Fibroblast of skin of right biceps (primary cell): ENCODE measurements at places on chromosomes 1 and 21.

- no peak for DNase-seq
Measured at GRCh38 chr1:206582971-206583706, 29.1 kb downstream of the EIF2D start.

DNA sequence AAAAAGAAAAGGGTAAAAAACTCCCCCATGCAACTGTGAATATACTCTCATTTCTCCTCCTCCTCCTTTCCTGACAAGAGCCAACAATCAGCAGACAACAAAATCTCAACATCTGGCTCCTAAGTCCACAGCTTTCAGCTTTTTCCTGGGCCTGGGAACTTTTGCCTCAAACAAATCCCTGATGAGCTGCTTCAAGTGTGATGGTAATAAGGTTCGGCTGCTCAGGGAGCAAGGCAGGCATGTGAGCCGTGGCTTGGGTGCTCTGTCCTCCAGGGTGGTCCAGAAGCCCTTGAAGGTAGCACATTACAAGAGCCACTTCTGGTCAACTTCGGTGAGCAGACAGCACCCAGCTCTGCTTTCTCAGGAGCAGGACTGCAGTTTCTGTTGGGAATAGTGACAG lies 46.3 kb downstream of the ITPKB start:
- DNase-seq, result no peak

- DNase-seq, result peak; percentile 1
Measured at GRCh38 chr1:73604739-73605138, 593.2 kb downstream of the LRRIQ3 start.

DNA sequence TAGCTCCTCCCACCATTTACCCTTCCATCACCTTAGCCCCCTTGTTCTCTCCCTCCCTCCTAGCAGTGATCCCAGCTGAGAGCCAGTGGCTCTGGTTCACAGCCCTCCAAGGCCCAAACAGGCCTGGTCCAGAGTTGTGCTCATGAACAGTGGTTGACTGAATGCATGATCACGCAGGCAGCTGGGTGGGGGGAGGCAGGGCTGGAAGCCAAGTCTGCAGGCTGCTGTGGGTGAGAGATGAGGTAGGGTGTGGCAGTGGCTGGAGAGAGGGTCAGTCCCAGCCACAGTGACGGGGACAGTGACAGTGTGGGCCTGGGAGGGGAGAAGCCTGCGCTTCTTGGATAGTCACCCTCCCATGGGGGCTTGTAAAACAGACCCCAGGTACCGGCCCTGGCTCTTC lies 22.2 kb downstream of the EPHA8 start:
- DNase-seq, result no peak

DNA sequence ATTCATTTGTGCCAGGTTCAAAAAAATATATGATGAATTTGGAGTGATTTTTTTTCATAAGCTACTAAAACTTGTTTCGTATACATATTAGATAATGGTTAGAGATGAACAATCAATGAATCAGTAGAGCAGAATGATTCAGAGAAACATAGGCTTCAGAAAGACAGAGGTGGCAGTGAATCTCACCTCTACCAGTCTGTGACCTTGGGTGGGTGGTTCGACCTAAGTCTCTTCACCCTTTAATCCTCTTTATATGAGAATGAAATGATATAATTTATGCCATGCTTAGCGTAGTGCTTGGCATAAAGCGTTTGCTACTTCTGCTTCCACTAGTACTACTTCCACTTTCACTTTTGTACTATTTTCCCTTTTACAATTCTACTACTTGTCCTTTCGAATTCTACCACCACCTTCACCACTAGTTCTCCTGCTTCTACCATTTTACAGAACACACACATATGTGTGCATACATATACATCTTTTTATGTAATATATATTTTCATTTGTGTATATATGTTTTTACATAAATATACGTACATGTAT lies 45.1 kb downstream of the FYB2 start:
- DNase-seq, result no peak

DNA sequence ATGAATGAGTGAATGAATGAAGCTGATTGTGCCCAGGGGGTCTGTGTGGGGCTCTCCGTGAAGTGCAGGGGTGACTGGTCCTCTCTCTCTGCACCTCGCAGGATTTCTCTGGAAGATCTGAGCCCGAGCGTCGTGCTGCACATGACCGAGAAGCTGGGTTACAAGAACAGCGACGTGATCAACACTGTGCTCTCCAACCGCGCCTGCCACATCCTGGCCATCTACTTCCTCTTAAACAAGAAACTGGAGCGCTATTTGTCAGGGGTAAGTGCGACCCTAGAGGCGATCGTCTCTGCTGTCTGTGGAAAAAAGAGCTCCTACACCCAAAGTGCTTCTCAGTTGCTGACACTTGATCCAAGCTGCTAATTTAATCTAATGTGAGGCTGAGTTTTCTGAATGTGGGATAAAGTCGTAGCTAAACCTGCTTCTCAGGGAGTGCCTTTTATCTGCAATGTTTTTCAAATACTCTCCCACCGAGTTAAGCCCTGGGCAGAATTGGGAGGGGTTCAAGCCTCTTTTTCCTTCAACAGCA lies 101.7 kb downstream of the HUNK start:
- DNase-seq, result no peak

- no peak for DNase-seq
Measured at GRCh38 chr1:183983371-183984105, 54.0 kb downstream of the COLGALT2 start.

DNA sequence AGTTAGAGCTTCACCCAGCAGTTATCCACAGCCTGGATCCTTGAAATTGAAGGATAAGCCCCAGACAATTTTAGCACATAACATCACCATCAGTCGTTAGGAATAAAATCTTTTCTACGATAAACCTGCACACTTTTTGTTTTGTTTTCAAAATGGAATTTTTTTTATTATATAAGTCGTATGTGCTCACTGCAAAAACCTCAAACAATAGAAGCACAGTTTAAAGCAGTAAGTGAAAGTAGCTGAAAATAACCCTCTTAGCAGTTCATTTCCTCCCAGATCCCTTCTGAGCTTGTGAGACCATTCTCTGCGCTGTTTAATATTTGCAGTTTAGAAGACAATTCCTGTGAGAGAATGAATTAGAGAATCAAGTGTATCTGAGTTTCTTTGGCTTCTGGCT lies 38.3 kb downstream of the ELK4 start:
- no peak for DNase-seq

DNA sequence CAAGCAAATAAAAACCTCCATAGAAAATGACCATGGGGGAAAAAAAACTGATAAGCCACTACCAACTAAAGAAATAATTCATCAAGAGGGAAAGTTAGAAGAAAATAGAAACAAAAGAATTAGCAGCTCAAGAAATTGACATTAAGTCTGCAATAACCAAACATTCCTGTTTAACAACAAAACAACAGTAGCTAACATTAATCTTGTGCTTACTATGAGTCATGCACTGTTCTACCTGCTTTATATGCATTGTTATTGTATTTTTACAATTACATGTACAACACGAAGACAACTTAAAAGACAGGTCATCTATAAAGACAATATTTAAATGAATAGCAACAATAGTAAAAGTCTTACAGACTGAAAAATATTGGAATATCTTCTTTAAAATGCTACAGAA lies 34.4 kb upstream of the LRRC7 start:
- DNase-seq, result no peak

- no peak for DNase-seq
Measured at GRCh38 chr1:155410931-155411330, 90.2 kb downstream of the RUSC1 start.

- no peak for DNase-seq
Measured at GRCh38 chr1:31222176-31222575, 17.5 kb downstream of the NKAIN1 start.

GRCh38 chr1:227889863-227890405 lies 57.8 kb downstream of the WNT9A start:
- DNase-seq, result no peak

DNA sequence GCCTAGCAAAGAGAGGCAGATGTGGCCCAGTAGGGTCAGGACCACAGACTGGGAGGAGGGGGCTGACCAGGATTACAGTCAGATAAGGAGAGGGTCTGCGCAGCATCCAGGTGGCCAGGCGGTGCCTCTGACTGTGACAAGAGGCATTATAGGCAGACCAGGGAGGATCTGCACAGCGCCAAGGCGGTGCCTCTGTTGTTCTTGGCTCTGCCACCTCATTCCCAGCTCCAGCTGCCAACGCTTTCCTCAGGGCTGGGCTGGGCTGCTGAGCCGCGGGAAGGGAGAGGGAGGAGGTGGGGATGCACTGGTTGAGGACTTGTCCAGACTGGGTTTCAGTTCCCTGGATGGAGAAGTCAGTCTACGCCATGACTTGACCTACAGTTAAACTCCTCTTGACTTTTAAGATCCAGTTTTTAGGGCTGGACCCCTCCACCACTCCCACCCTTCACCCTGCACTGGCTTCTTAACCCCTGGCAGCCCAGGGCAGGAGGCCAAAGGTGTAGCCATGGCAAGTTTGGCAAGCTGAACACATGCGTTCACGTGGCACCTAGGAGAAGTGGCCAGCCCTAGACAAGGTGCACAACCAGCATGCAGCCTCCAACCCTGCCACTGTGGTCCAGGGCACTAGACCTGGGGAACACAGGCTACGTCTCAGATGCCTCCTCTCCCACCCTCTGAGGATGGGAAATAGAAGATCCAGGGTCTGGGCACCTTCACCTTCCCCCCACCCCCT lies 4.5 kb upstream of the CRABP2 start:
- peak; percentile 59 for DNase-seq

- DNase-seq, result peak; percentile 86
Measured at GRCh38 chr21:29238053-29238966, 60.4 kb upstream of the BACH1 start.

DNA sequence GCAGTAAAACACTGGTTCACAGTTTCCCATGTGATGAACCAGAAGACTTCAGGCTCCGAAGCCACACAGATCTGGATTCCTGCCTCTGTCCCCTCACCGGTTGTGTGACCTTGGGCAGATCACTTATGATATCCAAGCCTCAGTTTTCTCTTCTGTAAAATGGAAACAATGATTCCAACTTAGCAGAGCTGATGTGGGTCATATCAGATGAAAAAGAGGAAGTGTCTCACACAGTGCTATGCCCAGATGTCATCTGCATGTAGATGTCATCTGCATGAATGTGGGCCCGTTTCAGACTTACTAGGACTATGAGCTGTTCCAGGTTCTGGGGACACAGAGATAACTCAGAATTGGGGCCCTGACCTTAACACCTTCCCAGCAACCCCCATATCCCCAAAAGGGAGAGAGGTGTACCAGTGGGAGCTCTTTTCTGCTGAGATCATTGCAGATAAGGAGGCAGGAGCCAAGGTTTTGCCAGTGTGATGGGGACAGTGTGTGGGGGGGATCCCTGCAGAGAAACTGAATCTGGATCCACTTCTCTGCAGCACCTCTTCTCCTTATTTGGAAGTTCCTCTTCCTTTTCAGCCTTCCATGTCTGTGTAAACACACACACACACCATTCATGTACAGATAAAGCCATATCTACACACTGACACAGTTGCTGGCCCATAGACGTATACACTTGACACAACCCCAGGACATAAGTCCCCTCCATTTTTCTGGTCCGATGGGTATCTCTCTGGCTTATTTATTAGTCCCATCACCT lies 5.0 kb upstream of the ADGRB2 start:
- DNase-seq, result no peak

DNA sequence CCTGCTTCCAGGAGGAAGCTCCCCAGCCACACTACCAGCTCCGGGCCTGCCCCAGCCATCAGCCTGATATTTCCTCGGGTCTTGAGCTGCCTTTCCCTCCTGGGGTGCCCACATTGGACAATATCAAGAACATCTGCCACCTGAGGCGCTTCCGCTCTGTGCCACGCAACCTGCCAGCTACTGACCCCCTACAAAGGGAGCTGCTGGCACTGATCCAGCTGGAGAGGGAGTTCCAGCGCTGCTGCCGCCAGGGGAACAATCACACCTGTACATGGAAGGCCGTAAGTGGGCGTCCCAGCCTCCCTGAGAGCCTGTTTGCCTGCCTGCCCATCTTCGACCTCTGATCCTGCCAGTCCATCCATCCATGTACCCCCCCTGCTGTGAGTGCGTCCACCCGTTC lies 3.6 kb downstream of the ECM1 start:
- no peak for DNase-seq

- no peak for DNase-seq
Measured at GRCh38 chr21:30882866-30883597, 1.7 kb upstream of the KRTAP11-1 start.

GRCh38 chr1:15027515-15027986 lies 126.0 kb upstream of the TMEM51 start:
- DNase-seq, result peak; percentile 50

DNA sequence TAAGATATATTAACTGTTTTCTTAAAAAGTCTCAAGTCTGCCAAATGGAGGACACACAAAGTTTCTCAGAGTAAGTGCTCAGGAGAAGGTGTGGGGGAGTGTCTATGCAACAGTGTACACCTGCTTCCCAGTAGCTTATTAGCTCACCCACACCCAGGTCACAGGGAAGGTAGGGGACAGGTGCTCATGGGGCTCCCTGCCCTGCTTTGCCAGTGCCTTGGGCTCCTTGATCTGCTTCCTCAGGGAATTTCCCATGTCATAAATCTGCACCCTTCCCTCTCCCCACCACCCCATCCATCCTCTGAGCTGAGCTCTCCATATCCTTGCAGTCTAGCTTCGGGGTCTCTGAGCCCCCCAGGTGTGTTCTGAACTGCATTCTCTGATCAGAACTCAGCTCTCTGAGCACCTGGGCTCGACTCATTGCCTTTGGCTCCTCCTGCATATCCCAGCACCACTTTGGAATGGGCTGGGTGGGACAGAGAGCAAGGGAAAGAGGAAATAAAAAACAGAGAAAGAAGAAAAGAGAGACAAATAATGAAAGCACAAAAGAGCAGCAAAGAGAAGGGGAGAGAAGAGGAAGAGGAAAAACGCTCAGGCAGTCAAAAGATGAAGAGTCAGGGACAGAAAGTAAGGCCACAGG lies 87.0 kb upstream of the ATP1B1 start:
- no peak for DNase-seq

DNA sequence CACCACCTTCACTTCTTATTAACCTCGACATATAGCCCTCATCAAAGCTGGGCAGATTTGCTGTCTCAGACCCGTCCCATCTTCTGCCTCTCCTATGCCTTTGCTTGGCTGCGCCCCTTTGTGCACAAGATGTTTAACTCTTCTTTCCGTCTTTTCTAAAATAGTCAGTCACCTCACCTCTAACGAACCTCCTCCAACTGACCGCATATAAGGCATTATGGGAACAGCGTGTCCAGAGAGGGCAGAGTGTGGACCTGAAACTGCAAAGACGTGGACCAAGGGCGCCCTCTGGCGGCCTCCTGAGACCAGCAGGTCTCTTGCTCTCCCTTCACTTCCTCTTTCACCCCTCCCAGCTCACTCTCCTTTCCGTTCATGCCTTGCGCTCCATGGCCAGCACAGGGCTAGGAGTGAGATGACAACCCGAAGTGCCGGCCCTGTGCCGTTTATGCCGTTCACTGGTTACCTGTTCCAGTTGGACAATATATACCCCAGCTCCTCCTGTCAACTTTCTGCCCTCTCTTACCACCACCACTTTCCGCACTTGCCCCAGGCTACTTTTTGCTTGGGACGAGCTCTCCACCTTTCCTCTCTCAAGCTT lies 2.5 kb upstream of the METTL25B start:
- peak; percentile 81 for DNase-seq

- DNase-seq, result no peak
Measured at GRCh38 chr1:26038477-26038876, 7.4 kb downstream of the SLC30A2 start.
